ENCODE measurements at places on chromosomes 11 and 22. TPM values are rescaled to one million over a fixed set of nuclear protein-coding genes. Genes with fewer than 3 reads are reported as not detected.

Gene HTR3A
- total RNA-seq = 8.1 TPM

DNA sequence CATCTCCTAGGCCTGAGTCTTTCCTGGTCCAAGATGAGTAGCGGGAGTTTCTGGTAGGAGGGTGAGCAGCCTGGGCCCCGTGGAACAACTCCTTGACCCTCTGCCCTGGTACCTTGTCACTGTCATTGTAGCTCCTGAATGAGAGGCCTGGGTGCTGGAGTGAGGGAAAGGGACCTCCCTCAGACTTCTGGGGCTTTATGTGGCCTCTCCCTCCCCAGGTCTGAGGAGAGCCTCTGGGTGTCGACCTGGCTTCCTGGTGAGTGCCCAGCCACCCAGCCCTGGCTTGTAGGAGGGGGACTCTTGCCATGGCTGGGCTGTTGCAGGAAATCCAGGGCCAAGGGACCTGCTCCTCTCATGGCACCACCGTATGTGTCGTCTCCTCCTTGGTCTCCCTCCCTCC, 3.9 kb downstream of the P2RY2 start:
- no peak for DNase-seq

DNA sequence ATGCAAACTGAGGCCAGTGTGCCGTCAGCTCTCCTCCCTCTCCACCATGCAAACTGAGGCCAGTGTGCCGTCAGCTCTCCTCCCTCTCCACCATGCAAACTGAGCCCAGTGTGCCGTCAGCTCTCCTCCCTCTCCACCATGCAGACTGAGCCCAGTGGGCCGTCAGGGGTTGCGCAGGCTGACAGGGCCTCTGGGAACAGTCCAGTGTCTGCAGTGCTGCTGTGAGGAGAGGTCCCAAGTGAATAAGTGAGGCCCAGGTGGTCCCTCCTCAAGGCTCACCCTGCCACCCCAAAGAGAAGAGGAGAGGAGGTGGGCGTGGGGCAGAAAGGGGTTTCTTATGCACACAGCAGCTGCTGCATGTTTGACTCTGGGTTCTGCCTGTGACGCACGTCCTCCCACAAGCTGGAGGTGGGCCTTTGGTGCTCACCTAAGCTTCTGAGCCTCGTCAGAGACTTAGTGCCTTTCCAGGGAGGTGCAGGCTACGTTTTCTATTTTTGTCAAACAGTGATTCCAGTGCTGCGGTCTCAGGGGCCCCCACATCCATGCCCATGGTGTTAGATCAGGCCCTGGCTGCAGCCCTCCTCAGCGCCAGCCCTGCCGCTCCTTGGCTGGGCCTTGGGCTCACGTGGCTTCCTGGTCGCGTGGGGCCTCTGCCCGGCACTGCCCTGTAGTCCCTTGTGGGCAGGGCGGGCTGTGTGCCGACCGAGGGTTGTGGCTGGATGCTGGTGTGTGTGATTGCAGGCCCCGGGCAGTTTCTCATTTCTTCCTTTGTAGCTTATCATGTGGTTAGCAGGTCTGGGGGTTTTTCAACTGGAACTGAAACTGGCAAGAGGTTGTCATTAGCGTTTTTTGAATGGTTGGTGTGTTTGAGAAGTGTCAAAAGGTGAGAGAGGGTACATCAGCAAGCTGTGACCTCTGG, 7.1 kb downstream of the TPCN2 start:
- DNase-seq = no peak

Gene CELF1
- total RNA-seq = 233 TPM

Gene NFAM1
- 0.49 TPM for total RNA-seq
